ENCODE measurements at places on chromosomes 7 and 10.
A peak's percentile ranks its signal among the peaks of the same experiment; 100 is the strongest.

DNA sequence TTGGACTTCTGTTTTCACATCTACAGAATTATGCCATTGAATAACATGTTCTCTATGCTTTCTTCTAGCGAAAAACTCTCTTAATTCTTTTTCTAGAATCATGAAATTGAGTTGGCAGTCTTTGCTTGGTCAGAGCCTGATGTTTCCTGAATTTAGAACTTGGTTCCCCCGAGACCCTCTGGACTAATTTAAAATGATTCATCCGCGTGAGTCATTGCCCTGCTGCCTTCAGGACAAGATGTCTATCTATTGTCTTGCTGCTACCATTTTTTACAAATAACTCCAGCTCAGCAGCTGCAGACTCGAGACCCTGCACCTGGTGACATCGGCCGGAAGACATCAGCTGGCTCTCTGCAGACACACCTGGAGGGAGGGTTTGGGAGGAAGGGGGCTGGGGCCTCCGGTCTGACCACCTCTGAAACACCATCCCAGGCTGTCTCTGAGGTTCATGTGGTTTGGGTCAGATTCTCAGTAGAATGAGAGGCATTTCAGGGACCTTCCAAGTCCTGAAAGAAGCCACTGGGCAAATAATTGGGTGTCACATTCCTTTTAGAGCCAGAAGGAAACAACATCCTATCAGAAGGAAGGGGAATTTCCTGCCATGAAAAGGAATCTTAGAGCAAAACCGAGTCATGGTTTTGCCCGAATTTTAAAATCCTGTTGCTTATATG lies 20.9 kb upstream of the KLF6 start:
- DNase-seq, result peak; percentile 35

DNA sequence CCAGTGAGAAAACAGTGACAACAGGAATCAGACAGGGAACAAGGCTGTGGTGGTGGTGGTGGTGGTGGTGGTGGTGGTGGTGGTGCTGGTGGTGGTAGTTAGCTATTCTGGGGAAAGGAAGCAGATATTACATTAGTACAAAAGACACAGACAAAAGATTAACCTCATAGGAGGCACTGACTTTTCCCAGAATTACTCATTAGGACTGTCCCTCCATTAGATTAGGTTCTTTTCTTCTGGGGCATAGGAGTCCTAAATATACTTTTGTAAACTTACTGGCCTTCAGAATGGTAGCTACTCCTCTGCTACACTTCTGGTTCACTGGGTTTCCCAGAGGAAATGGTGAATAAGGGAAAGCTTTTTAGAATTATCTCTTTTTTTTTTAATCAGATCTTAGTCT lies 156.6 kb upstream of the SEMA3D start:
- DNase-seq, result no peak

- DNase-seq, result peak; percentile 63
These were observed 143.0 kb upstream of the HDAC9 start for GRCh38 chr7:18352339-18353255.

DNA sequence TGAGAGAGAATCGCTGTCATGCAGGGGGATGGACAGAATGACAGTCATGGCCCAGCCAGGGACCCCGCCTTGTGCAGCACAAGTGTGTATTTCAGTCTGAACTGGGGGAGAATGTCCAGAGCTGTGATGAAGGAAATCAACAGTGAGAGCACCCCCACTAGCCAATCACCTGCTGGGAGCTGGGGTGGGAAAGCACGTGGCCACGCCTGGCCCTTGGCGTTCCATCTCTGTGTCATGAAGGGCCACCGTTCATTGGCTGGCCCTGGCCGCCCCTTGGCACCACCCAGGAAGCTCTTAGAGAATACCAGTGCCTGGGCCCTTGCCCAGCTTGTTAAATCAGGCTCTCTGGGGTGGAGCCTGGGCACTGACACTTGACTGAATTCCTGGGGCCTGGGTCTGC lies 22.8 kb downstream of the GRID1 start:
- DNase-seq, result no peak

DNA sequence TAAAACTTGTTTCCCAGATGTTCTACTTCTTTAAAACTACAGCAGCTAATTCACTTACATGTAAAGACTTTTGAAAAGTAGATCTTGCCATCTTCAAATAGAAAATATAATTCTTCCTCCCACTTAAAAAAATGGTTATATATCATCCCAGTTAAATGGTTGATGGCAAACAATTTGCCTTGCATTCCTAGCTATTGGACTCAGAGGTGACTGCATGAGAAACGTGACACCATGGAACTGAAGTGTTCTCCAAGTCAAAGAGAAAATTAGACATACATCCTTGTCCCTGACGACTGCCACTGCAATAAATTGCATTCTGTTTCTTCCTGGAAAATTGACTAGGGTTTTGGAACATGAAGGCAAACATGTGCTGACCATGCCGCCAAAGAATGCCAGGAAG lies 95.0 kb upstream of the POM121L12 start:
- DNase-seq, result no peak

- DNase-seq, result no peak
These were observed 486 bp upstream of the LHFPL3 start for GRCh38 chr7:104327938-104328295.

DNA sequence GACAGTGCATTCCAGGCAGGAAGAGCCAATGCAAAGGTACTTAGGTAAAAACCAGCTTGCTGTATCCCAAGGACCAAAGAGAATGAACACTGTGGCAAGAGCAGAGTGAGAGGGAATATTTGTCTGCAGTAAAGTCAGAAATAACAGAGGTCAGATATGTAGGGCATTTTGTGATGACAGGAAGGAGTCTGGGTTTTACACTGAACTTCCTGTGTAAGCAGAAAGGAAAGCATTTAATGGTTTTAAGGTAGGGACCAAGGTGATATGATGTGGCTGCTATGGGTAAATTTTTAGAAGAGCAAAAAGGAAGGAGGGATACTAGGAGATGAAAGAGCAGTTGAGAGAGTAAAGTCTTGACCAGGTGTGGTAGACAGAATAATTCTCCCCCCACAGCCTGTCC lies 10.1 kb downstream of the ABCB1 start:
- no peak for DNase-seq

Measured in SK-N-DZ (cell line).